CD4-positive, alpha-beta T cell (primary cell): ENCODE measurements at places on chromosomes 6 and 20.

- DNase-seq, result peak; percentile 26
Measured at GRCh38 chr6:107114926-107115694, at the start of gene BEND3. BEND3 (minus strand) TSS chr6:107115515; CDS start chr6:107099285, 16,230 bp downstream.

DNA sequence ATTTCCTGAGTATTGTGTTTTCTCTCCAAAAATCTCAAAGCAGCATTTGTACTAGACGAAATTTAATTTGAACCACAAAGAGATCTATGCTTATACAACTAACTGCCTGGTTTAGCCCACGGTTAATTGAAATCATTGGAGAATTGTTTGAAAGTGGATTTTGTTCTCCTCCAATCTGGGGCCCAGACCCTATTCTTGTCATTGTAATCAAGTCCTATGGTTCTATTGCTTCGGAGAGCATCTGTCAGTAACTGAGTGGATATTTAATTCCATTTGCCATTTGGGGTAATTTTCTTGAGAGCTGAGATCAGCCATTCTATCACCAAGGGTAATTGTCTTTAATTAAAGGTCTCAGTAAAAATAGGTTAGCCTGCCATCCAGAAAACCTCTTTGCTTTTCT lies 117.0 kb upstream of the KCNG1 start:
- no peak for DNase-seq

DNA sequence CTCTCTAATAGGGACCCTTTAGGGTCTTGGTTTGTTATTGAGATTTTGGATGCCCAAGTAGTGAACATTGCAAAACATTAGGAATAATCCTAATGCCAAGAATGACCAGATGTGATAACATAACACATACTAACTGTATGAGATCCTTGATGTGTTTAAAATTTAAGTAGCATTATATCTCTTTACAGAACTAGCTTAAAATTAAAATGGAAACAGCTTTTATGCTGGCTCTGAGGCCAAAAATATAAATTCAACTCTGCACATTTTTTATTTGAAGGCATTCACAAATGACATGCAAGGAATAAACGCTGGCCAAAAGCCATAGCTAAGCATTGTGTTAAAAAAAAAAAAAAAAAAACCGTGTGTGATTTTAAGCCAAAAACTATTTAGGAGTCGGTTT lies 47.7 kb upstream of the TCF21 start:
- DNase-seq, result no peak

- DNase-seq, result no peak
Measured at GRCh38 chr6:41850861-41851260, 44.3 kb downstream of the USP49 start.

GRCh38 chr6:155378724-155379123 lies 64.4 kb upstream of the TFB1M start:
- DNase-seq, result no peak

- no peak for DNase-seq
Measured at GRCh38 chr6:80425089-80425823, 318.8 kb downstream of the BCKDHB start.

GRCh38 chr6:97097068-97098047 lies 172.8 kb downstream of the KLHL32 start:
- no peak for DNase-seq

DNA sequence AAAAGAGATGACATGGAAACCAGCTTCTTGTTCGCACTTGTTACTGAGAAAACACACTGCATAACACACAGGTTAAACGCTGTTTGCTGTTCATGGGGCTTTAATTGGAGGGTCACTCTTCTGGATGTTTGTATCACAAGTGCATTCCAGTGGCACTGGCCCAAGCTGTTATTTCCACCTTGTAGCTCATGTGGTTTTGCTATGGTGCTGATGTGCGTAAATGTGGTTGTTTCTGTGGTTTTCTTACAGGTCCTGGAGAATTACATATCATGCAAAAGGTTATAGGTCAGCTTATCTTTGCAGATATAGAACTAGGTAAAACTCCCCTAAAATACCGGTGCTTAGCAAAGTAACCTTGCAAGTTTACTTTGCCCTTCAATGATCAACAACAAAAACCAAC lies 89.3 kb upstream of the AHI1 start:
- DNase-seq, result no peak

GRCh38 chr6:111841822-111842221 lies 31.4 kb downstream of the FYN start:
- peak; percentile 65 for DNase-seq

DNA sequence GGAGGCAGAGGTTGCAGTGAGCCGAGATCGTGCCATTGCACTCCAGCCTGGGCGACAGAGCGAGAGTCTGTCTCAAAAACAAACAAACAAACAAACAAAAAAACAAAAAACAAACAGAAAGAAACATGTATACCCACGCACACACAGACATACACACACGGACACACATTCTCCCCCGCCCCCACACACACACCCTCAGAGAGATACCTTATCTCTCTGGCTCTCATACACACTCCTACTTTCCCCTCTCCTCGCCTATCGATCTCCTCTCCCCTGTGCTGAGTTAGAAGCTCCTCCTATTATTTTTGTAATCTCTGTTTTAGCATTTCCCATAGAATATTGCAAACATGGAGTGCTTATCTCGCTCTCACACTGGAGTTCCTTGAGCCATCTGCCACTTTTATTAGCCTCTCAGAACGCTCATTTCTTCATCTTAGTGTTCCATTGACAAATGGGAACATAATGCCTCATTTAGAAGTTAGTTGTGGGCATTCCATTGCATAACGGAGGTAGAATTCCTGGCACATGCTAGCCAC lies 144.2 kb upstream of the CITED2 start:
- no peak for DNase-seq

DNA sequence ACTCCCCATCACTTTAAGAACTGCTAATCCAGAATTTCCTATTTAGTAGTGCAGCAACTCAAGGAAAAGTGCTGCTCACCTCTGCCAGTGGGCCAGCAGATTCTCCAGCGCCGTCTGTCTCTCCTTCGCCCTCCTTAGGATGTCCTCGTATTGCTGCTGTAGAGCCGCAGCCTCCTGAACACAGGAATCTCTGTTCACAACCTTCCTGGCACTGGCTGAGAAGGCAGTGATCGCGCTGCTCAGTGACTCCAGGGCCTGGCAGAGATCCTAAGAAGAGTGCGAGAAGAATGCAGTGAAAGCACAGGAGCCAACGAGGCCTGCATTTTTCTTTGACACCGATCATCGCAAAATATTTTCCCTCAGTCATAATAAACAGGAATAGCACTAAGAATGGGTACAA lies 209.0 kb downstream of the SYNE1 start:
- no peak for DNase-seq

GRCh38 chr6:7894262-7895124 lies 16.1 kb downstream of the TXNDC5 start:
- no peak for DNase-seq

- no peak for DNase-seq
Measured at GRCh38 chr6:108127826-108128225, 38.0 kb upstream of the NR2E1 start.

GRCh38 chr6:158969148-158969547 lies 30.9 kb downstream of the RSPH3 start:
- DNase-seq, result no peak

GRCh38 chr20:8066662-8067061 lies 47.1 kb upstream of the TMX4 start:
- no peak for DNase-seq

DNA sequence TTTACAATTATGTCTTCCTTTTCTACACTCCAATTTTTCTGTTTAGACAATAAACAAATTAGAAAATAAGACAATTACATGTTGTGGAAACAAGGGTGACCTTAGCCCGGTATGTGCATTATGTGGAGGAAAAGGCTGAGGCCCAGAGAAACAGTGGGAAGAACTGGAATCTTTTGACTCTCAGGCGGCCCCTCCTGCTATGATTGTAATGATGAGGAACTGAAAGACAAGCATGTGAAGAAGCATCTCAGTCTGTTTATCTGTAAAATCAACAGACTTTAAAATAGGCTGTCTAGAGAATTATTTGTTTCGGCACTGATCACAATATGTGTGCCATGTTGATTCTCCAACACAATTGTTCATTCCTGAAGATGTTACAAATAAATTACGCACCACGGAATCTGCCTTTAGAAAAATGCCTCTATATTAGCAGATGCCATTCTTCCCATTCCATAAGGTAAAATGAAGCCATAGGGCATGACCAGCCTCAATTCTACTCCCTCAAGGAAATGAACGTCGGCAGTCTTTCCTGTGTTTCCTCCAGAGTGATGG lies 1201.6 kb upstream of the CITED2 start:
- DNase-seq, result no peak

DNA sequence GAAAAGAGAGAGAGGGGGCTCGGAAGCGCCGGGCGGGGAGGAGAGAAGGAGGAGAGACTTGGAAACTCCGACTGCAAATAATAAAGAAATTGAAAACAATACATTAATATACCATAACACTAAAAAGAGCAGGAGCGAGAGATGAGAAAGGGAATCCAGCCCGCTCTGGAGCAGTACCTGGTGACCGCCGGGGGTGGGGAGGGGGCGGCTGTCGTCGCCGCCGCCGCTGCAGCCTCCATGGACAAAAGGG lies 338 bp downstream of the E2F3 start:
- no peak for DNase-seq

GRCh38 chr6:170107606-170108222 lies 183.2 kb downstream of the DLL1 start:
- DNase-seq, result no peak

GRCh38 chr6:133207754-133208153 lies 33.4 kb upstream of the EYA4 start:
- no peak for DNase-seq

DNA sequence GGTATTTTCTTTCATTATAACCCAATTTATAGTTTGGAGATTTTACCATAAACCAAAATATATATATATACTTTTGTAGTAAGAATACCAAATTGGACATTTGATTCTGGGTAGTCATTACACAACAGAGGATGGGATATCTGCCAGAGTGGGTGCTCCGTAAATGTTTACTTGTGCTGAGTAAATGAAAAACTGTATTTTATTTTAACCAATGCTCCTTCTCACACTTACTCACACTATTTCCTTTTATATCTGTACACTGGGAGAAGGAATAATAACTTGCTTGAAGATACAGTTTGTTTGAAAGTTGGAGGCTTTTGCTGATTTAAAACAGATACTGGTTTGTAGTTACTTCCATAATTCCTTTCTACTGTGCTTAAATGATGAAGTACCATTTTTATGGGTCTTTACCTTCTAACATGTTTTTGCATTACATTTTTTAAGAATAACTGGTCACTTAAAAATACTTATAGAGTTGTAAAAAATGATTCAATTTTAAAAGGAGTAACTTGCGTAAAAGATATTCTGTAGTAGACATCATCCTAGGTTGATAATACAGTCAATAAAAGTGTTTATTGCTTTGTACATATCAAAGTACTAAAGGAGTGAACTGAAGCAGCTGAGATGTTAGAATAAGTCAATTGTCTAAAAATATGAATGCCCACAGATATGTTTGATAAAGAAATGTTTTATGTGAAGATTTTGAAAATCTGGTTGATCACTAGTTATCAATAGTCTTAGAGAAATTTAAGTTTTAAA lies 411.7 kb downstream of the UTRN start:
- DNase-seq, result no peak

DNA sequence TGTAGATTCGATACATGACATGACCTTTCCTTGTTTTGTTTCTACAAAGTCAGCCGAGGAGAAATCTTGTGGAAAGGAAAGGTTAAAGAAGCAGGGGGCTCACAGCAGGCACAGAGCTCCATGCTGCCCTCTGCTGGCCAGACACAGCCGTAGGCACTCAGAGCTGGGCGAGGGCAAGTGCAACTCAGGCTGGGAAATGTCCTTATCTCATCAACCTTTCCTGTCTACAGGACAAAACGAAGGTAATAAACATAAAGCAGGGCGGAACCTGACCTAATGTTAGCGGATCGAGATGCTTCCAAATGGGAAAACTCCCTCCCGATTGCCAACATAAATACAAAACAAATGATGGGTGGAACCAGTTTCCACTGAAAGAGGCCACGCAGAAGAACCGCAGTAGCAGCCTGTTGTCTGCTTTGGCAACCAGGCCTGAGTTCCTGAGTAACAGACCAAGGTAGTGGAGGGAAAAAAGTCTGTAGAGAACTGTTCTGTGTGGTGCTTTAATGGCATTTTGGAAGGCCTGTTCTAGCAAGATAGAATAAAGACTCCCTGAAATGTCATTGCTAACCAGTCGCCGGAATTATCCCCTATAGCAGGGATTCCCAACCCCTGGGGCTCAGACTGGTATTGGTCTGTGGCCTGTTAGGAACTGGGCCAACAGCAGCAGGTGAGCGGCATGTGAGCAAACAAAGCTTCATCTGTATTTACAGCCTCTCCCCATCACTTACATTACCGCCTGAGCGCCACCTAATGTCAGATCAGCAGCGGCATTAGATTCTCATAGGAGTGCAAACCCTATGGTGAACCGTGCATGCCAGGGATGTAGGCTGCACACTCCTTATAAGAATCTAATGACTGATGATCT lies 85.2 kb downstream of the MBOAT1 start:
- DNase-seq, result peak; percentile 47

DNA sequence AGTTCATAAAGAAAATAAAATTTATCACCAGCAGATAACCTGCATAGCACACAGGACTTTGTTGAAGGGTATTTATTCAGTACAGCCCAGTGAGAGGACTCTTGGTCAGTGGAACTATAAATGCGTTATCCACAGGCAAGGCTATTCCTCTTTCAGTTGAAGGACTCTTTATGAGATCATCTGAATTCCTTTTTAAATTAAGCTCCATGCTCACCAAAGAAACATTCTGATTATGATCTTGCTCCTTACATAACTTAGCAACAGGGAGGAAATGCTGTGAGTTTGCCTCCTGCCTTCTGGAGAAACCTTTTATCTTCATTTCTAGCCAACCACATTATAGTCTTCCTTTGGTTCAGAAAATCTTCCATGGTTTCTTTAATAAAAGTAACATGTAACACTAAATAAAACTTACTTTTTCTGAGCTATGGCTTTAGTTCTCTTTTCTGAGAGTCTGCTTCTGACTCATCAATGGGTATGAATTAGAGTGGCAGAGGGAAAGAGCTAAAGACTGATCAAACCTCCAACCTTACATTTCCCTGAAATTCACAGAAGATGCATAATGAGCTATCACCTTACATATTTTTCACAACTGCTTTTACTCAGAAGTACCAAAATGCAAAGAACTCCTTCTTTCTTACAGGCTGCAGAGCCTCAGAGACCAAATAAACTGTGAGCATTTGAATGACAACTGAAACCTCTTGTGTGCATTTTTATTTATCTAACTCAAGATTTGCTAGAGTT lies 267.2 kb downstream of the ADGRG6 start:
- DNase-seq, result no peak

- DNase-seq, result no peak
Measured at GRCh38 chr6:15363523-15364400, 117.9 kb downstream of the JARID2 start.
